Stimulated activated CD4-positive, alpha-beta T cell treated with anti-CD3 and anti-CD28 coated beads, TNF-alpha, amount 100 ng/mL, for 24 hours (primary cell): ENCODE measurements at places on chromosomes 2 and 18.

- DNase-seq = no peak
Observed at GRCh38 chr2:164719996-164720941, 99.0 kb upstream of the GRB14 start.

DNA sequence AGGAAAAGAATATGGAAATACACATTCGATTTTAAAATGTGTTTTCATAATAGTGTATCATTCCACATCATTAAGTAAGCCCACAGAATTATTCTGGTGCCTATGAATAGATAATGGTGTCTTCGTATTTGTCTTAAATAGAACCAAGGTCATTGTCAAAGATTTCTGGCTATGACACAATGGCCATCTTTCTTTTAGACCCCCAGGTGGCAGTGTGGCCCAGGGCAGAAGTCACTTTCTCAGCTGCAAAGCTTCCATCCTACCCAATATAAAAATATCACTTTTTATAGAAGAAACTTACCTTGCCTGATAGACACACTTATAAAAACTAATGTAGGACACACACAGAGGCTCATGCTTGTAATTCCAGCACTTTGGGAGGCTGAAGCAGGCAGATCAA, 57.5 kb downstream of the ZRANB3 start:
- no peak for DNase-seq

DNA sequence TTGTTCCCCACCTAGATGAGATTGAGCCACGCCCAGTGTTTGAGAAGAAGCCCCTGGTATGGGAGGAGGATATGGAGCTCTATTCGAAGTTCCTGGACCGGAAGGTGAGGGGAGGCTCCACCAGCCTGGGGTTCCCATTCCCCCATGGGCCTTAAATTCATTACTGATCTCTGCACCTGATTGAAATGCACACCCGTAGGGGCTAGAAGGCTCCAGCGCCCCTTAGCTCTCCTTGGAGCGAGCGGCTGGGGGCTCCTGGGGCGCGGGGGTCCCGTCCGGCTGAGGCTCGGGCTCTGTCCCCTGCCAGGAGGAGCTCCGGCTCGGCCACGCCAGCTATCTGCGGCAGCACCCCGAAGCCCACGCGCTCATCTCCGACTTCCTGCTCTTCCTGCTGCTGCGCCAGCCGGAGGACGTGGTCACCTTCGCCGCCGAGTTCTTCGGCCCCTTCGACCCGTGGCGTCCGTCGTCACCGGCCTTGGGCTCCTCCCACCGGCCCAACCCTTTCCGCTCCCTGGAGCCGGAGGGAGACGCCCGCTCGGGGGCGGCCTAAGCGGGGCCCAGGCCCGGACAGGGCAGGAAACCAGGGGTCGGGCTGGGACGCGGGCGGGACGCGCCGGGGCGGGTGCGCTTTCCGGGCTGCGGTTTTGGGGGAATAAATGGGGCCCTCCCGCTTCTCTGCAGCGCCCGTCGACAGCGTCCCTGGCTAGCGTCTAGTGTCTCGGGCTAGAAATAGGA, 10.9 kb downstream of the CATIP start:
- peak; percentile 73 for DNase-seq

DNA sequence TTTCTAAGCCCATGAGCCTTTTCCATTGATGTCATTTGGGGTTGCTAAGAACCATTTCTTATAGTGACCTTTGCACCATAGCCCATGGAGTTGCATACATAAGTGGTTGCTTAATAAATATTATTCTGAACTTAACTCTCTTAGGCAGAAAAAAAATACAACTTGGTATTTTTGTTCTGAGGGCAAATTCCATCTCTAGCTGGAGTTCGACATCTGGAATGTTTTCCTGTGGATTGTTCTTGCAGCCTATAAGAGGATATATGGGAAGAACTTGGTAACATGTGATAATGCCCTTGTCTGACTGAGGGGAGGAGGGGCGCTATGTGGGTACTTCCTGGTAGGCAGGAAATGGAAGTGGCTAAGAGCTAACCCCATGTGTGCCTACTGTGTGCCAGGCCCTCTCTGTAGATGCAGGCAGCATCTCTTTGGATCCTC, 20.7 kb downstream of the IGFBP2 start:
- no peak for DNase-seq

- no peak for DNase-seq
Observed at GRCh38 chr2:228646061-228646460, 464.6 kb upstream of the SPHKAP start.

DNA sequence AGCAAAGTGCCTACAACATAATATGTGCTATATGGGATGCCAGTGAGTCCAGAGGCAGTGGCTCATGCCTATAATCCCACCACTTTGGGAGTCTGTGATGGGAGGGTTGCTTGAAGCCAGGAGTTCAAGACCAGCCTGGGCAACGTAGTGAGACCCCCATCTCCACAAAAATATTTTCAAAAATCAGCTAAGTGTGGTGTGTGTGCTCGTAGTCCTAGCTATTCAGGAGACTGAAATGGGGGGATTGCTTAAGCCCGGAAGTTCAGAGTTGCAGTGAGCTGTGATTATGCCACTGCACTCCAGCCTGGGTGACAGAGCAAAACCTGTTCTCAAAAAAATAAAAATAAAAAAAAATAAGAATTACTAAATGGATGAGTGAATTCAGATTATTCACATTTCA, 23.4 kb downstream of the OTX1 start:
- no peak for DNase-seq
